ENCODE measurements at places on chromosomes 2 and 18. TPM values are rescaled to one million over a fixed set of nuclear protein-coding genes. Genes with fewer than 3 reads are reported as not detected.

The TBC1D8 gene
- 2.1 TPM for total RNA-seq

The LIMS4 gene
- 1.6 TPM for total RNA-seq

The STK36 gene
- 19.7 TPM for total RNA-seq

The LHCGR gene
- not detected for total RNA-seq

The ACMSD gene
- 0.20 TPM for total RNA-seq

The MORN2 gene
- total RNA-seq: 2.1 TPM

The EGR4 gene
- total RNA-seq: 0.10 TPM

The OR6B2 gene
- not detected for total RNA-seq

The C2orf80 gene
- not detected for total RNA-seq

The FOXI3 gene
- total RNA-seq: not detected

The ANKRD12 gene
- total RNA-seq: 211 TPM

The PDE1A gene
- not detected for total RNA-seq

The KIF3C gene
- 6.9 TPM for total RNA-seq

The SERPINB12 gene
- total RNA-seq: not detected

The MFSD2B gene
- total RNA-seq: not detected

The SIGLEC15 gene
- total RNA-seq: 0.33 TPM

The GPR55 gene
- total RNA-seq: 2.7 TPM

The DCC gene
- not detected for total RNA-seq

The CRYBA2 gene
- total RNA-seq: not detected

The KLHL30 gene
- total RNA-seq: not detected

The ZSWIM2 gene
- not detected for total RNA-seq

The SULT1C4 gene
- not detected for total RNA-seq

The AMER3 gene
- not detected for total RNA-seq

The EHD3 gene
- 3.2 TPM for total RNA-seq

The DYNAP gene
- total RNA-seq: not detected

The TEKT4 gene
- total RNA-seq: not detected

The TGFA gene
- 8.3 TPM for total RNA-seq

The PLEKHB2 gene
- 53.2 TPM for total RNA-seq

The RNF144A gene
- 79.9 TPM for total RNA-seq

The STPG4 gene
- 0.79 TPM for total RNA-seq

The ZNF521 gene
- total RNA-seq: 0.30 TPM

The AOX1 gene
- total RNA-seq: 1.4 TPM

The GLS gene
- 193 TPM for total RNA-seq
